Stimulated activated CD4-positive, alpha-beta T cell treated with anti-CD3 and anti-CD28 coated beads, TNF-alpha, amount 100 ng/mL, for 48 hours (primary cell): ENCODE measurements at places on chromosomes 1 and 21.

DNA sequence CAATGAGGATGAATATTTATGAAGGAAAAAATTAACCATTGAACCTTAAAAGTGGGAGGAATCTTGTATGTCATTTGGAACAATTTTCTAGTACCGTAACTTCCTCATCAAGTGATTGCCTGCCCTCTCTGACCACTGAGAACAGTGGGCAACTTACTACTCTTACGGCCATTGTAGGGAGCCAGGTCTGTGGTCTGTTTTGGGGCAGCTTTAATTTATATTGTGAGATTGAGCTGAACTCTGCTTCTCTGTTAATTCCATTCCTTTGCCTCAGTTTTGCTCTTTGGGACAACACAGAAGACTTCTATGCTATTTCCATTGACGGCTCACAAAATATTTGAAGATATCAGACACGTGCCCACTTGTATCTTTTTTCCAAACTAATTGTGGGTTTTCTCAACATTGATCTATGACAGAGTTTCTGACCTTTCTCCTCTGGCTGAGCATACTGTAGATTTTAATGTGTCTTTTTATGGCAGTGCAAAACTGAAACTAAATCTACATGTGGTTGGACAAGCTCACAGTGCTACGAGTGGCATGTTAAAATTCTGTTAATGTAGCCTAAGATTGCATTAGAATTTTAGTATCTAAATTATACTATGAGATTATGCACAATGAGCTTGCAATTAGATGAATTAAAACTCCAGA lies 27.8 kb upstream of the ZNF281 start:
- no peak for DNase-seq

- DNase-seq, result no peak
These were observed 2.9 kb upstream of the PFKL start for GRCh38 chr21:44296916-44297315.

DNA sequence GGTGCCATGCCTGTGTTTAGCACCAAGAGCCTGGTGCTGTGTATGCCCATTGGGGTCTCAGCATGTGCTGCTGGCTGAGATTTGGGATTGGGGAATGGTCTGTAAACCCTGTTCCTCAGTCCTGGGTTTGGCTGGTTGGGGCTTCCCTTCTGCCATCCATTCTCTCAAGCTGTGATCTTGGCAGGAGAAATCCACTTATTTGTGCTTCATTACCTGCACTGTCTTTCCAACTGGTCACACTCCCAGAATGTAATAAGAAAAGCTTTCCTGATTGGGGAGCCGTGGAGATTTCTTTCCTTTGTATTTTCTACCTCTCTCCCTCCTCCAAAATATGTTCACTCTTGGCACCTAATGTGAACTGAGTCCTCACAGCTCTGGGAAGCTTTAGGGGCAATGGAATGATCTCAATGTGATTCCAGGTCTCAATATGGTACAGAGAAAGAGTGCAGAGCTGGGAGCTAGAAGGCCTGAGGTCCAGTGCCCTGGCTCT lies 23.0 kb upstream of the KCNA10 start:
- no peak for DNase-seq

GRCh38 chr1:225695578-225696337 lies 42.8 kb upstream of the ENAH start:
- DNase-seq, result no peak

DNA sequence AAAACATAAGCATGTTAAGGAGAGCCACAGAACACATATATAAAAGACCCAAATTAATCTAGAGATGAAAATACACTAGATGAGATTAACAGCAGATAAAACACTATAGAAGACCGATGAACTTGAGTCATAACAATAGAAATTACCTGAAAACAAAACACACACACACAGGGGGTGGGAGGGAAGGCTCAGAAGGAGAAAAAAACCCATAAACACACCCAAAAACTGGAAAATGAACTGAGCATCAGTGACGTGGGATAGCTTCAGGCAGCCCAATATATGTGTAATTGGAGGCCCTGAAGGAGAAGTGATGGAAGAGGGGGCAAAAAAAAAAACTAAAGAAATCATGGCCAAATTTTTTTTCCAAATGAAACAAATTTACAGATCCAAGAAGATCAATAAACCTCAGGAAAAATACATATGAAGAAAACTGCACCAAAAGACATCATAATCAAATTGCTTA lies 11.4 kb downstream of the ALDH9A1 start:
- DNase-seq, result no peak

GRCh38 chr1:57982852-57983251 lies 559.0 kb upstream of the DAB1 start:
- no peak for DNase-seq

DNA sequence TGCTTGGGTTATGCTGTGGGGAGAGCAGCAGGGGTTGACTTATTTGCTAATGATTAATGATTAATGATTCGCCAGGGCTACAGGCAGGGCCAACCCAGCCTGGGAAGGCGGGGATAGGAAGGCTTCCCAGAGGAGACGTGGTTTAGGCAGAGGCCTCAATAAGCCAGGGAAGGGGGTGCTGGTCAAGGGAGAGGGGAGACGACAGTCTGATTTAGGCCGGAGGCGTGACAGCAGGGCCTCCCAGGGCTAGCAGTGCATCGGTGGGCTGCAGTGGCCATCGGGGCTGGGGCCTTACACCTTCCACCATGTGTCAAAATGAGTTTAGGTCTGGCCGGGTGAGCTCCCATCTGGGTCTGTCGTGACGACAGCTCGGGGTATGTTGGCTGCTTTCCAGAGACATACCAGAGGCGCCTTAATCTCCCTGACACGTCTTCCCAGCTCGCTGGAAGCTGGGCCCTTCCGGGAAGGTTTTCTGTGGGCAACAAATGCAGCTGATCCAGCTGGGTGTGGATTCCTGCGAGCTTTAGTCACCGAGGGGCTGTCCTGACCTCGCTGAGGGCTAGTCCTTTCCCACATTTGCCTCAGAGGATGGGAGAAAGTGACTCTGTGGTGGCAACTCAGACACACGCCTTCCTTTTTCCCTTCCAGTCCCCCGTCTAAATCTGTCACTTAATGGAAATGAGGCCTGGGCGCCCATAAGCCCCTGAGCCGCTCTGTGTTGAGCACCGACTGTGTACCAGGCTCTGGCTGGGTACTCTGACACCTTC lies 3.7 kb upstream of the SLC1A7 start:
- DNase-seq, result no peak

DNA sequence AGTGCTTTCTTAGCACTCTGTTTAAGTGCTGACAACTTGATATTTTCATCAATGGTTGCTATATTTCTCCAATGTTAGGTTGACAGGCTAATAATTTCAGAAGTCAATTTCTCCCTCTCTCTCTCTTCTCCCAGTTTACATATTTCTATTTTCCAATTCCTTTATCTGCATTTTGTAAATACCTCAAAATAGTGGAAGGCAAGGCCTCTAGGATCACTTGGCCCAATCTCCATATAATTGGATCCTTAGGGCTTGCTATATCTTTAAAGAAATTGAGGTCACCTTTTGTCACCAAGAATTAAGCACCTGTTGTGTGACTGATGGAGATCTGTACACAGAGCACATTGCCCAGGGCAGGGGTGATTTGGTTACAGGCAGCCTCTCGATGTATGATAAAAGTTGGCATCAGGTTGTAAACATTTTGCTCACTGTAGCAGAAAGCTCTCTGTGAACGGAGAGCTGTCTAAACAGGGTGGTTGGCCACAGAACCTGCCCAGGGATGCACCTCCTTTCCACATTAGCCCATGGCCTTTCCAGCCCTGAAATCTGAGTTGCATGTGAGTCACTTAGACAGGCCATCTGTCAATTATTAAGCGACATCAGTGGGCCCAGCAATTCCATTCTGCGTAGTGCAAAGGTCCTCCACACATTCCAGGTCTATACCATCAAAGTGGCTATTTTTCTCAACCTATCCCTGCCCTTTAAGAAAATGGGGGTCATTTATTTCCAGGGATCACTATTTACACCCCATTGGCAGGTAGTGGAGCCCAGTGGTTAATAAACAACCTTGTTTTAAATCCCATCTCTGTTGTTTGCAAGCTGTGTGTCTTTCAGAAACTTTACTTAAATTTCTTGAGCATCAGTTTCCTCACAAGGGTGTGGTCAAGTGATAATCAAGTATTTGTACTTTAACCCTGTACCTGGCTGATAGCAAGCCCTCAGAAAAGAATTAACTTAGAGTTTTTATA lies 29.1 kb upstream of the IRF2BP2 start:
- no peak for DNase-seq
